ENCODE measurements at places on chromosomes 5 and 9. TPM values are rescaled to one million over a fixed set of nuclear protein-coding genes. Genes with fewer than 3 reads are reported as not detected.

Gene CCL27
- 0.41 TPM for total RNA-seq

Gene SPATA31C1
- 0.03 TPM for total RNA-seq

Gene FOXD4
- 0.26 TPM for total RNA-seq

Gene TBC1D2
- total RNA-seq: 4.5 TPM

Gene PCDHB9
- total RNA-seq: not detected

Gene IFNA21
- not detected for total RNA-seq

Gene FOXD4L4
- not detected for total RNA-seq

Gene MEIKIN
- not detected for total RNA-seq

Gene FOXD1
- total RNA-seq: 2.6 TPM

Gene DNAI1
- total RNA-seq: 0.96 TPM

Gene KCNT1
- total RNA-seq: 0.10 TPM

Gene C5orf34
- total RNA-seq: 24.8 TPM

Gene GPR150
- not detected for total RNA-seq

Gene ANP32B
- 6.7 TPM for total RNA-seq

Gene SPINK5
- 0.83 TPM for total RNA-seq

Gene PCDHB15
- total RNA-seq: not detected
